ENCODE measurements at places on chromosomes 7 and 10.

DNA sequence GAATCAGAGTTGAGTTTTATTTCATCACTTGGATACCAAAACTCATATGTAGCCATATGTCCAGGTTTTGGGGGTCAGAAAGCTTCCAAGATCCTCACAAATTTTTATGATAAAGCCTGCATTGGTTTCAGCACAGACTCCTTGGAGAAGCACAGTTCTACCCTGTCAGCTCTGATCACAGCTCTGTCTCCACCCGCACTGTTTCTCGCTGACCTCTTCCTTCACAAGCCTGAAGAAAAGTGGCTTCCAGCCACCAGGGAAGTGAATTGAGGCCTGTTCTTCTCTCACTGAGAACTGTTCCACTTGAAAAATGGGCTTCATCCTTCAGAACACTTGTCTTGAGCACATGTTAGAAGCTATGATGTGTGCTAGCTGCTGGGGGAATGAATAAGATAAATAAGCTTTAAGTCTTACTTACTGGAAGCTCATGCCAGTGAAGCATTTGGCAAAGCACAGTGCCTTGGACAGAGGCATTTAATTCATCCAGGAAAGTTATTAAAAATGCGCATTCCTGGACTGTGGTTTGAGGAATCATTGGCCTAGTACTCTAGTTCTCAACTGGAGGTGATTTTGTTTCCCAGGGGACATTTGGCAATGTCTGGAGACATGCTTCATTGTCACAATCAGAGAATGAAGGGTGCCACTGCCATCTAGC is 133.6 kb downstream of the BMPER start:
- no peak for DNase-seq

DNA sequence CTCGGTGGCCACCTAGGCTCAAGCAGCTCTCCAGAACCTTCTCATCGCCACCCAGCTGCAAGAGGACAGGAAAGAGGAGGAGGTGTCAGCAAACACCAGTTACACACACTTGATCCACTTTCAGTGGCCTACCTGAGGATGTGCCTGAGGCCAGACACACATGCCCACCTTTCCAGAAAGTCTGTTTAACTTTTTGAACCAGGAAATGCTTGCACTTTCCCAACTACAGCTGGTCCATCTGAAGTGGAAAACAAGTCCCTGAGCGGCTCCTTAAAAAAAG is 15.7 kb upstream of the CYREN start:
- no peak for DNase-seq

- DNase-seq, result no peak
These were observed 101.6 kb downstream of the PRTFDC1 start for GRCh38 chr10:24850727-24851296.

DNA sequence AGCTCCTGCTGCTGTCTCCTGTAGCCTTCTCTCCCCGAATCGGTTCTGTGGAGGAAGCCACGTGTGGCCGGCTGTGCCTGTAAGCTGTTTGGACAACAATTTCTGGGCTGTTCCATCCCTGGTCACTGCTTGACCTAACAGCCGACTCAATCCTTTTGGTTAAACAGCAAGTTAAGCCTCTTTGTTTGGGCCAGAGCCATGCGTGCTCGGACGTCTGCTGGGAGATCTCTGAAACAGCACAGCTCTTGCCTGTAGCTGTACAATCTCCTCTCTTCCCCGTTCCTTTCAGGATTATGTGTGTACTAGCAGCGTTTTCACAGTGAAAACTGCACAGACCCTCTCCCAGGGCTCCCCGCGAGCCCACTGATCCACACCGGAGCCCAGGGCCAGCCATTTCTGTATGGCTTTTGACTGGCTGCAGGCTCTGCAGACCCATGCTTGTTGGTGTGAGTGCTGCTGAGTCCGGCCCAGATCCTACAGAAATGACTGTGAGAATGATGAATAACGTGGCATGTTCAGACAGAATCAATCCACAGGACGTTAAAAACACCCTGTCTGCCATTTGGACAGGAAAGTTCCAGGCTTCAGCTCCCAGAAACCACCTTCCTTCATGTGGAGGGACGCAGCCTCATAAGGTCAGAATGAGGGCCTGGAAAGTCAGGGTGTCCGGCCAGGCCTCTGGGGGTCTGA is 428.6 kb upstream of the ADARB2 start:
- DNase-seq, result no peak

DNA sequence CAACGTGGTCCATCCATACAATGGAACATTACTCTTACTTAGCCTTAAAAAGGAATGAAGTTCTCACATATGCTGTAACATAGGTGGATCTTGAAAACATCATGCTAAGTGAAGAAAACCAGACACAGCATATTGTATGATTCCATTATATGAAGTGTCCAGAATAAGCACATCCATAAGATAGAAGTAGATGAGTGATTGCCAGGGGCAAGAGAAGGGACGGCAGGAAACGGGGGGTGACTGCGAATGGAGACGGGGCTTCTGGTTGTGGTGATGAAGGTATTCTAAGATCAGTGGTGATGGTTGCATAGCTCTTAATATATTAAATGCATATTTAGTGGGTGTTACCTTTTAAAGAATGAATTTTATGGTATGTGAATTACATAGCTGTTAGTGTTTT is 29.8 kb downstream of the UBE3C start:
- DNase-seq, result no peak

DNA sequence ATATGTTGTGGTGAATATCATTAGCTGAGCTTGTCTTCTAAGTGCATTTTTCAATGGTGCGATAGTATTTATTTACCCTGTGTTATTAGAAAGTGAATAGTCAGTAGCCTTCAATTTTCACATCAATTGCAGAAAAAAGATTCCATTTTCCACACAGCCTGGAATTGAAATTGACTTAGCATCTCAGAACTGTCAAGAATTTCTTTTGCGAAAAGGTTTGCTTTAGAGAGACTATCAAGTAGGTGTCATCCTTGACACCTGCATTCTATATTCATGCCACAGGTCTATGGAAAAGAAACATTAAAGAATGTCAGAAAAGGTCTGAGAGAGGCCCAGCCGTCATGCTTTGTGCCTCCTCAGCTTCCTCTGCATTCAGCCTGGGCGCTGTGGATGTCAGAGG is 504.9 kb downstream of the PARD3 start:
- no peak for DNase-seq

DNA sequence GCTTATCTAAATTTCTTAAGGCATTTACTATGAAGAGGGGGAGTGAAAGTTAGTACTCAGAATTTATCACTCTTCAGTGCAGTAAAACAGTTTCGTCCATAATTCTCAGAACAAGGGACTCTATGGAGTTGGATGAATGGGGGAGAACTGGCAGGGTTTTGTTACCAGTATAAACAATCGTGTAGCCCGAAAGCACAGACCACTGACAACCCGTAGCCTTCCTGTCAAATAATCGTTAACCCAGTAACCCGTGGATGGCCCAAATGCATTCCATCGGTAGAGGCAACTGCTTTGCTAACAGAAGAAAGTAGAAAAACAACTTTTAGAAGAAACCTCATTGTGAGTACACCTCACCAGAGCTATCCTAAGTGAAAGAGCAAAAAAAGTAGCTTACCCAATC is 583.9 kb downstream of the NXPH1 start:
- no peak for DNase-seq

DNA sequence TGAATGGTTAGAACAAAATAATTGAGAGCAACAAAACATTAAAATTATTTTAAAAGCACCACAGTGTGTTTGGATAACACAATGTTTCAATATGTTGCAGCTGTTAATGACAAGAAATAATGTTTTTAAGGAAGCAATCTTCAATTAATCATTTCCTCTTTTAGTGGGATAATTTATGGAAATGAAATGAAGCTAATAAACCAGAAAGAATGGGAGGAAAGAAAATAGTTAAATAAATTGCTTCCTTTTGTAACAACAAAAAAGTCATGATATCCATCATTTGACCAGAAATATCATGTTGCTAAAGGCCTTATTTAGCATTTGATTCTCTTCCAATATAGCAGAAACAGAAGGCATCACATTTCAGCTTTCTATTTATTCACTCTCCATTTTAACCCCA is 224.5 kb downstream of the SEMA3A start:
- no peak for DNase-seq

DNA sequence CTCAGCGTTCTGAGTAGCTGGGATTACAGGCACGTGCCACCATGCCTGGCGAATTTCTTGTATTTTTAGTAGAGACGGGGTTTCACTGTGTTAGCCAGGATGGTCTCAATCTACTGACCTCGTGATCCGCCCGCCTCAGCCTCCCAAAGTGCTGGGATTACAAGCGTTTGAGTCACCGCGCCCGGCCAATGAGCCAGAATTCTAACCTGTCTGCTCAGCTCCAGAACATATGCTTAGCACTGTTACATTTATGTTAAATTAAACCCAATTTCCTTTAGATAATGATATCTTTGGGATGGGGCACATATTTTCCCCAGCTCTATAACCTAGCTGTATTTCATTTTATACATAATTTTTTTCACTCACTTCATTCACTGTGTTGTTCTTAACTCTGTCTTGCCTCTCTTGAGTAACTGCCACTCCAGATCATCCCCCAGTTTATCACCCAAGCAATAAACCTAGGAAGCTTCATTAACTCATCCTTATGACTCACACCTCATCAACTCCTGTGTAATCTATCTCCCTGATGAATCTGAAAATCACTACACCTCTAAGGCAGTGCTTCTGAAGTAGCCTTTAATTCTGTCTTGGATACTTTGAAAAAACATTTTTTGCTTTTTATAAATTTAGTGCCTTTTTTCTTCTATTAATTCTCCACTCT is 559.7 kb upstream of the ZWINT start:
- no peak for DNase-seq

DNA sequence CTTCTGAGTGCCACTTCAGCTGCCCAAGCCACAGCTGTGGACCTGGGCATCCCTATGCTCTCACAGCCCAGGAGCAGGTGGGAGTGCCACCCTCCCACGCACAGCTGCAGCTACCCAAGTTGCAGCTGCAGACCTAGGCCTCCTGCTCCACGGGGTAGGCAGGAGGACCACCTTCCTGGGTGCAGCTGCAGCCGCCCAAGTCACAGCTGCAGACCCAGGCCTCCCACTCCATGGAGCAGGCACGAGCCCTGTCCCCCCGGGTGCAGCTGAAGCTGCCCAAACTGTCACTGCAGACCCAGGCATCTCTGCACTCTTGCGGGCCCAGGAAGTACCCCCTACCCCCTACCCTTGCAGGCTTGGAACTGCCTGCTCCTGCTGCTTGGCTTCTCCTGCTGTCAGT is 260.2 kb downstream of the XPNPEP1 start:
- no peak for DNase-seq

DNA sequence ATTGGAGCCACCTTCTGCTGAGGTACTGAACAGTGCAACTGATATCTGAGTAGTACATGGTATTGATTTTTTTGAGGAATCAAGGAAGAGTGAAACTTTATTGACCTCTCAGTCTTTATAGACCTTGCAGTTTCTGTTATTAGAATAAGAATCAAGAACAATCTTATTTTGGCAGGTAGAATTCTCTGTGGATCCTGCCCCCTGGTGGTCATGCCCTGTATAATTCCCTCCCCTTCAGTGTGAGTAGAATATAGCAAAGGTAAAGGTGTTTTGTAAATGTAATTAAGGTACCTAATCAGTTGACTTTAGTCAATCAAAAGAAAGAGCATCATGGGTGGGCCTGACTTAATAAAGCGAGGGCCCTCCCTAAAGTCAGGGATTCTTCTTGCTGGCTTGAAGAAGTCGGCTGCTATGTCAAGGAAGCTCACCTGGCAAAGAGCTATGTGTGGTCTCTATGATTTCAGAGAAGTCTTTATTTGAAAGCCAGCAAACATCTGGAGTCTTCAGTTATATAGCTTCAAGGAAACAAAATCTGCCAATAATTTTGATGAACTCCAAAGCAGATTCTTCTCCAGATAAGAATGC is 142.8 kb downstream of the LSM5 start:
- DNase-seq, result no peak

- peak; percentile 10 for DNase-seq
These were observed 176.1 kb upstream of the TNS3 start for GRCh38 chr7:47757921-47758411.

GRCh38 chr10:22367471-22367870 is 22.2 kb downstream of the SPAG6 start:
- no peak for DNase-seq

GRCh38 chr10:29658984-29659965 is 24.5 kb upstream of the SVIL start:
- DNase-seq, result no peak

- no peak for DNase-seq
These were observed 10.4 kb downstream of the TAX1BP1 start for GRCh38 chr7:27750316-27750715.

GRCh38 chr7:90701771-90702170 is 105.7 kb downstream of the CDK14 start:
- DNase-seq, result no peak

DNA sequence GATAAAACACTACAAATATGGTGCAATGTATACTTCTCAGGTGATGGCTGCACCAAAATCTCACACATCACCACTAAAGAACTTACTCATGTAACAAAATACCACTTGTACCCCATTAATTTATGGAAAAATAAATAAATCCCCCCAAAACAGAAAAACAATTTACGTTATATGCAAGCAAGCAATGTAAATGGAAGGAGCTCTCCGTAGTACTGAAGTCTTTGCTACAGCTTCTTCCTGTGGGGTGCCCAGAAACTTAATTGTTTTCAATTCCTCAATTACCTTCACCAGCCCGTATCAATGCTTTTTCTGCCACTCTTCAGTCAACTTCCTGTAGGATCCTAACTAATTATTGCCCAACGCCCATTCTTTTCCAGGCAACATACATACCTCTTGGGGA is 138.1 kb downstream of the RELN start:
- DNase-seq, result no peak

DNA sequence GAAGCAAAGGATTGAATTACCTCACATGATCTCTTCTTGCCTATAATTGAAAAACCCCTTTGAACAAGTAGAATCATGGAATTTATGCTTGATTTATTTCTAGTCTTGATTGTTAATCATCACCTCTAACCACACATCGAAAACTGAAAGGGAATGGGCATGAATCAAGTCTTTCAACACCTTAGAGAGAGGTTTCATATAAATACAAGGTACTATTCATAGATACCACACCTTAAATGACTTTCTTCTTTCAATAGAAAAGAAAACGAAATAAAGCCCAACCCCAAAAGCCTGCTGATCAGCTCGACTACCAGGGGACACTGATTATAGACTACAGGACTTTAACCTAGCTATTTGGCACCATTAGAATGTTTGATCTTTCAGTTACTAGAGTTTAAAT is 128.6 kb upstream of the PTPRZ1 start:
- DNase-seq, result no peak

GRCh38 chr10:35027567-35027966 is 62.6 kb downstream of the CUL2 start:
- no peak for DNase-seq
